ENCODE measurements at places on chromosomes 6 and 20. TPM values are rescaled to one million over a fixed set of nuclear protein-coding genes. Genes with fewer than 3 reads are reported as not detected.
A peak's percentile ranks its signal among the peaks of the same experiment; 100 is the strongest.

DNA sequence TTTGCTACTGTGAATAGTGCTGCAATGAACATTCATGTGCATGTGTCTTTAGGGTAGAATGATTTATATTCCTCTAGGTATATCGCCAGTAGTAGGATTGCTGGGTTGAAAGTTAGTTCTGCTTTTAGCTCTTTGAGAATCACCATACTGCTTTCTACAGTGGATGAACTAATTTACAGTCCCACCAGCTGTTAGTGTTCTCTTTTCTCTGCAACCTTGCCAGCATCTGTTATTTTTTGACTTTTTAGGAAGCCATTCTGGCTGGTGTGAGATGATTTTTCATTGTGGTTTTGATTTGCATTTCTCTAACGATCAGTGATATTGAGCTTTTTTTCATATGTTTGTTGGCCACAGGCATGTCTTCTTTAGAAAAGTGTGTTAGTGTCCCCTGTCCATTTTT lies 40.0 kb downstream of the PLG start:
- H3K27ac ChIP-seq, result no peak overlapping the region
- H3K36me3 ChIP-seq, result no peaks in the 10 kb centered on the region
- no peaks in the 10 kb centered on the region for H3K4me1 ChIP-seq
- no peak for DNase-seq

- DNase-seq, result no peak
- H3K36me3 ChIP-seq, result no peaks in the 10 kb centered on the region
- H3K4me1 ChIP-seq, result peaks cover 20% of the 10 kb centered on the region
- H3K4me3 ChIP-seq, result no peak overlapping the region
- peak overlapping the region; percentile 84 for H3K27ac ChIP-seq
- no peaks in the 10 kb centered on the region for H3K27me3 ChIP-seq
Measured at GRCh38 chr6:1679688-1680068, 70.0 kb downstream of the FOXC1 start.

DNA sequence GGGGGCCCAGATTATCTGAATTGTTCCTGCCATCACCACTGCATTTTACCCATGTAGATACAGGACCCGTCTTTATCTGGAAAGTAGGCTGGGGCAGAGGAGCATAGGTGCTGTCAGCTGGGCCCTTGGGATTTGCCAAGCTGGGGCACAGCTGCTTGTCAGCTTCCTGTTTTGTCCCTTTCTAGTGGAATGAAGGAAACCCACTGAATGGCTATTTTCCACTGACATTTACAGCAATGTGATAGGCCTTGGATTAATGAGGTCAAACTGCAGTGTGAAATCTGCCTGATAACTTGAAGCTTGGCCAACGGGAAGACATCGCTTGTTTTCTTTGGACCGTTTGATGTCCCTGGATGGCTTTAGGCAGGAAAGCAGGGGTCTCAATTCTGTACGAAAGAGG lies 6.7 kb downstream of the PPP1R16B start:
- no peak overlapping the region for H3K27ac ChIP-seq
- no peaks in the 10 kb centered on the region for H3K4me1 ChIP-seq
- no peak for DNase-seq
- no peaks in the 10 kb centered on the region for H3K36me3 ChIP-seq
- peaks cover 17% of the 10 kb centered on the region for H3K27me3 ChIP-seq
- no peak overlapping the region for H3K4me3 ChIP-seq

- no peaks in the 10 kb centered on the region for H3K27me3 ChIP-seq
- peaks cover 3% of the 10 kb centered on the region for H3K4me1 ChIP-seq
- peak overlapping the region; percentile 60 for H3K4me3 ChIP-seq
- peaks cover 30% of the 10 kb centered on the region for H3K36me3 ChIP-seq
Measured at GRCh38 chr6:28383235-28384142, 16.1 kb downstream of the ZSCAN12 start.

GRCh38 chr20:45948742-45949541 lies 14.5 kb downstream of the PCIF1 start:
- DNase-seq, result no peak
- H3K36me3 ChIP-seq, result peaks cover 100% of the 10 kb centered on the region
- no peaks in the 10 kb centered on the region for H3K27me3 ChIP-seq
- H3K27ac ChIP-seq, result peak overlapping the region; percentile 60

GRCh38 chr6:158603261-158604047 lies 41.1 kb downstream of the DYNLT1 start:
- no peak for DNase-seq
- H3K4me1 ChIP-seq, result no peaks in the 10 kb centered on the region
- H3K27ac ChIP-seq, result no peak overlapping the region
- H3K27me3 ChIP-seq, result no peaks in the 10 kb centered on the region
- no peak overlapping the region for H3K4me3 ChIP-seq

DNA sequence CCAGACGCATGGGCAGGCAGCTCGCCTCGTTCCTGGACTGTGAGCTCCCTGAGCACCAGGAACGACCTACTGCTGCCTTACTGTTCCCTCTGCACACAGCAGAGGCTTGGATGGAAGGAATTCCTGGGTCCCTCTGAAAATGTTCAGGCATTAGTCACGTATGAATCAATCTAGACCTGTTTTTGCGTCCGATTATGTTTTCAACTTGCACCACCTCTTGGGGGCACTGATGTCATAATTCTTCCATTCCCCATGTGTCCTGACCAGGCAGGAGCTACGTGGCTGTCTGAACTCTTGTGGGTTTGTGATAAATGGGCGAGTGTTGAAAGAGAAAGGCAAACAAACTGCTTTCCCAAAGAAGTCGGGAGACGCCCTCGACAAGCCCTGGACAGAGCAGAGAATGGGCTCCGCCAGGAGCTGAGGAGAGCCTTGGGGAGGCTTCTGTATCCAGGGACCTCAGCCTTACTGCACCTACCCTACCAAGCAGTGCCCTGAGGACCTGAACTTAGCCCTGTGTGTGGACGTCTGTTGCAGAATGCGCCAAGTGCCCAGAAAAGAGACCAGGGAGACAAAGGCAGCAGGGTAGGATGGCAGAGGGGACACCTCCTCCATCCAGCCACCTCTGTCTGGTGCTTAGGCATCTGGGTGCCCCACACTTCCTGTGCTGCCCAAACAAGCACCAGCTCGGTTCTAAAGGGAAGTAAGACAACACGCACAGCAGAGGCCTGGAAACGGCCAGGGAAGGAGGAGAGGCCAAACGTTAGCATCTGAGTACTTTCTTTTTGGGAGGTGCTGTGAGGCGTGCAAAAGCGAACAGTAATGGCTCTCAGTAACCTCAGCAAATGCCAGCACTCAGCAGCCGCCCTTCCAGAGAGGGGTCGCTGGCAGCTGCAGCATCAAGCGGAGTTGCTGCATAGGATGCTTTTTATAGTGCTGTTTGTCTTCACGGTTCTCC lies 124.2 kb downstream of the LY86 start:
- no peak overlapping the region for H3K27ac ChIP-seq
- H3K4me3 ChIP-seq, result no peak overlapping the region
- H3K36me3 ChIP-seq, result no peaks in the 10 kb centered on the region
- no peak for DNase-seq

- H3K4me1 ChIP-seq, result no peaks in the 10 kb centered on the region
- H3K27me3 ChIP-seq, result no peaks in the 10 kb centered on the region
- no peaks in the 10 kb centered on the region for H3K36me3 ChIP-seq
- no peak overlapping the region for H3K4me3 ChIP-seq
Measured at GRCh38 chr6:140601021-140601808, 1226.8 kb upstream of the CITED2 start.

DNA sequence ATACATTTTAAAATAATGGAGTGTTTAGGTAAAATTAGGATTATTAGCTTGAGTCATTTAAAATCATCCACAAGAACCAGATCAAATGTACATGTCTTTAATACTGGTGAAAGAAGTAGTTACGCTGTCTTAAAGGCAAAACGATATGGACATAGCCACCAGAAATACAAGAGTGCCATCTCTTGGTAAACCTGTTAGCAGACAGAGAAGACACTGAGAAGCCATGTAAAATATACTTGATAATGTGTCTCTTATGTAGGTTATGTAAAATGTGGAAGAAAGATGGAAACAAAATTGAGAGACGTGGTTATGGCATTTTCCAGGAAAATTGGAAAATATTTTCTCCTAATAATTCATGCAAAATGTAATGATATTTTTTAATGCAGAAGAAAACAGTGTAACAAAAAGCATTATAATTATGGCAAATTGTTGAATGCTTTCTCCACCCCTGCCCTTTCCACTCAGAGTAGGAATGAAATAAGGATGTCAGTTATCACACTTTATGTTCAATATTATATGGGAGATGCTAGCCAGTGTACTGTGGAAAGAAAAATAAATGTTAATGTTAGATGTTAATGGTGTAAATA lies 12.2 kb upstream of the SLC17A2 start:
- H3K27ac ChIP-seq, result no peak overlapping the region
- H3K27me3 ChIP-seq, result no peaks in the 10 kb centered on the region
- H3K4me1 ChIP-seq, result no peaks in the 10 kb centered on the region
- no peak overlapping the region for H3K4me3 ChIP-seq

- peaks cover 7% of the 10 kb centered on the region for H3K4me1 ChIP-seq
- H3K4me3 ChIP-seq, result peak within 1 kb of the TSS; percentile 81
- peak within 1 kb of the TSS; percentile 93 for H3K27ac ChIP-seq
- peak; percentile 91 for DNase-seq
- no peaks in the 10 kb centered on the region for H3K27me3 ChIP-seq
Measured at GRCh38 chr6:138987643-138988468, at the start of gene REPS1. TSS of gene REPS1 (minus strand) at chr6:138988253. CDS start at chr6:138987682, 571 bp downstream.

DNA sequence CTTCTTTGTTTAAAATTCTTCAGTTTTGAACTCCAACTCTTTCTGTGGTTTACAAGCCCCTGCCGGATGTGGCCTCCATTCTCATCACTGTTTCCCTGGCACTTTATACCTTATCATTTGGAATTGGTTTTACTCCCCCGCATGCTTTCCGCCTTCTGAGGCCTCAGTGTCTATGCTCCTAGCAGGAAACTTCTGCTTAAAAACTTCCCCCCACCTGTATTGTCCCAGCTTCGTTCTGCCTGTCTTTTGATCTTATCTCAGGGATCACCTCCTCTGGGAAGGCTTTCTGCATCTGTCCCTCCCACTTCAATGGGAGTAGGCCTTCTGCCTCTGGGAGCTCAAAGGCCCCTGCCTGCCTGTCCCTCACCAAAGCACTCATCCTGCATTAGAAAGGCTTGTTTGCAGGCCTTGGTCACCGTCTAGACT lies 3.4 kb upstream of the ANGPT4 start:
- no peak overlapping the region for H3K27ac ChIP-seq
- H3K4me1 ChIP-seq, result peaks cover 4% of the 10 kb centered on the region
- DNase-seq, result no peak
- H3K4me3 ChIP-seq, result no peak overlapping the region
- H3K27me3 ChIP-seq, result no peaks in the 10 kb centered on the region
- H3K36me3 ChIP-seq, result no peaks in the 10 kb centered on the region

The NUP153 gene
- 27.6 TPM for total RNA-seq

DNA sequence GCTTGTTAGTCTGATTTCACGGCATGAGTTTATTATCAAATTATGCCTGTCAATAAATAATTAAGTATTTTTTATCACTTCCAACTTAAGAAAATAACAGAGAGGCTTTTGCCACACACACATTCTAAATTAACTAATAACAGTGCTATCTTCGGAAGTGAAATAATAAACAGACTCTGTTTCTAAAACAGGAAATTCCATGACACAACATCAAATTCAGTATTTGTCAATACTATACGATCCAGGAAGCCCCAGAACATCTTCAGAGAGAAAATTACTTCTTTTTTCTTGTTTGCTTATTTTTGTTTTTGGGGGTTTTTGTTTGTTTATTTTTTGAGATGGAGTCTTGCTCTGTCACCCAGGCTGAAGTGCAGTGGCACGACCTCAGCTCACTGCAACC lies 150.7 kb upstream of the PRDM1 start:
- DNase-seq, result no peak
- no peaks in the 10 kb centered on the region for H3K36me3 ChIP-seq
- no peak overlapping the region for H3K27ac ChIP-seq
- H3K4me3 ChIP-seq, result no peak overlapping the region
- no peaks in the 10 kb centered on the region for H3K27me3 ChIP-seq

DNA sequence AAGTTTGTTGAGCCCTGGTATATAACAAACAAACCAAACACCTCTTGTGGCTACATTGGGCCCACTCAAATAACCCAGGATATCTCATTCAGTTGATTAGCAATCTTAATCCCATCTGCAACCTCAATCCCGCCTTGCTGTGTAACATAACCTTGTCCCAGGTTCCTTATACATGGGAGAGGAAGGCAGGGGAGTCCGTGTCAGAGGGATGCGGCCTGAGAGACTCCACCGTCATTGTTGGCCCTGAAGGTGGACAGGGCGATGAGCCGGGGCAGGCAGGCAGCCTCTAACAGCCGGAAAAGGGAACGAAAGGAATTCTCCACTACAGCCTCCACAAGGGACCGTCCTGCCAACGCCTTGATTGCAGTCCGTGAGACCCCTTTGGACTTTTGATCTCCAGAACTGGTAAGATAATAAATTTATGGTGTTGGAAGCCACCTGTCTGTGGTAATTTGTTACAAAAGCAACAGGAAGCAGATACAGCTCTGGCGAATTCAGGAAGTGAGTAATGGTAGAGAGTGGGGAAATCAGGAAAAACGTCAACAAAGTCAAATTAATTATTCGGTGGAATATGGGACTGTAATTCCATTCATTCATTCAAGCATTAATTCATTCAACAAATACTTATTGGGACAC lies 124.5 kb upstream of the SALL4 start:
- peaks cover 1% of the 10 kb centered on the region for H3K27me3 ChIP-seq
- H3K36me3 ChIP-seq, result no peaks in the 10 kb centered on the region
- no peak overlapping the region for H3K4me3 ChIP-seq
- no peak overlapping the region for H3K27ac ChIP-seq
